ENCODE measurements at places on chromosomes 2 and 18. TPM values are rescaled to one million over a fixed set of nuclear protein-coding genes. Genes with fewer than 3 reads are reported as not detected.

DNA sequence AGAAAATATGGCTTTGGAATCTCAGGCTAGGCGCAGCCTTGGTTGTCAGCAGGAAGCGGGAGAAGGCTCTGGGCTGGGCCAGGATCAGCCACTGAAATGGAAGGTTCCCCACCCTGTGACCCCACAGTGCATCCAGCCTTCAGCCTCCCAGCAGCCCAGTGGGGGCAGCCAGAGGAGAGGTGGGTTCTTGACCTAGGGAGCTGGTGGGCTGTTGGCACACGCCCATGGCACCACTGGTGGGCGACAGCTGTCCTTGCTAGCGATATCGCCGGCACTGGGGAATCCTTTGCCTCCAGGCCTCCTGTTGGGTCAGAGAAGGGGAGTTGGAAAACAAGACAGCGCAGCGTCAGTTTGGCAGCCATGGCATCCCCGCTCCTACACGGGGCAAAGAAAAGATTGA is 92.4 kb downstream of the KLHL29 start:
- DNase-seq = no peak

DNA sequence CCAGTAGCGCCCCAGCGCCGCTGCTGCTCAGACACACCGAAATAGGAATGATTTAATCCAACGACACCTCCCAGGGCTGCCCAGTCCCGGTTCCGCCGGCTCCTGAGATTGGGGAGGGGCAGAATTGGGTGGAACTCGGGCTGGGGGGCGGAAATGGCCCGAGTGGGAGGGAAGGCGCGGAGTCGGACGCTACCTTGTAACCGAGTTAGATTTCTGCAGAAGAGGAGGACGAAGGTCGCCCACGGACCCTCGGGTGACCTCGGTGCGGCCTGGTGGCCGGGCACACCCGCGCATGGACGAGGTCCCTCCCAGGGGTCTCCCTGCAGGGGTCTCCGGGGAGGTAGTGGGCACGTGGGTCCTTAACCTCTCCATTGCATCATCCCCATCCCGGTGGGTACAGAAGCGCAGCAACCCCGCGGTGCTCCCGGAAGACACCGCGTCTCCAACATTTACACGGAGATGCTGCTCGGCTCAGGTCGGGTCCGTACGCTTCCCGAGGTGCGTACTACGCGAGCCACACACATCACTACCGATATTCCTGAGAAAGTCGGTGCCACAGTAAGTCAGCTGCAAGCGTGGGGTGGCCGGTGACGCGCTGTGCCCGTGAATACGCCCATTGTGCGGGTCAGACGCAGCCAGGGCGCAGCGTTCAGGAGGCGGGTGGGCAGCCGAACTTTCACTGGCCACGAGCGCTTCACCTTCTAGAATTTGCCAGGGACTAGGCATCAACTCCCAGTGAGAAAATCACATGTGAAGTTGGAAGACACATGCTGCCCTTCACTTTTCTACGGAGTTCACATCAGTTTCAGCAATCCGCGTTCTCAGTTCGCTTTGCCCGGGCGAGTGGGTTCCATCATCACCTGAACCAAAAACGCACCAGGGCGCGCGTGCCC is 3.0 kb downstream of the ZNF516 start:
- DNase-seq = peak; percentile 69

DNA sequence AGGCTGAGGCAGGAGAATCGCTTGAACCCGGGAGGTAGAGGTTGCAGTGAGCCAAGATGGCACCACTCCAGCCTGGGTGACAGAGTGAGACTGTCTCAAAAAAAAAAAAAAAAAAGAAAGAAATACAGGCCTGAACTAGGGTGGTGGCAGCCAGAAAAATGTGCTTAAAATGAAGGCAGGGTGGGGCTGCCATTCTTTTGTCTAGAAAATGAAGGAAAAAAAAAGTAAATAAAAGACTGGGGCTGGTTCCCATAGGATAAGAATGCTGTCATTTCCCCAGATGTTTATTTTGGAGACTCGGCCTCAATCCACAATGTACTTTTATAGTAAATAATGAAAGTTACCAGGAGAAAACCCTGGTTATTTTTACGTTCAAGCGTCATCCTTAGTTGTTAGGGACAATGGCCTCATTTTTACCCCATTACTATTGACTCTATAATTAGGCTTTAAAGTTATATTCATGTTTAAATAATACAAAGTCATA is 58.9 kb downstream of the ATP8B1 start:
- DNase-seq = no peak

DNA sequence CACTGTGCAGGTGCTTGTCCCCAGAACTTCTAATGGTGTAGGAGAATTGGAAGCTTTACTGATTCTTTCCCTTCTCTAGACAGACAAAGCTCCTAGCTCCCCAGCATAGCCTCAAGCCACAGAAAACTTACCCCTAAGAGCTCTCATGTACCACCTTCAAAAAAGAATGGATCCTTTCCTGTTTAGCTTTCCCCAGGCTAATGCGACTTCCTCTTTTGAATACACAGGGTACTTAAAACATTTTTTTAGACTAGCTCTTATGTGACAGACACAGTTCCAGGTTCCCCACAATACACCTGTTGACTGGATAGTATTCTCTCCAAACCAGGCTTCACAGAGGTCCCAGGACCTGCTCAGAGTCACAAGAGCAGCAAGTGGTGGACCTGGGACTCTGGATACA is 8.3 kb downstream of the CTAGE1 start:
- no peak for DNase-seq

TDRD15 gene
- 1.7 TPM for total RNA-seq

RFTN2 gene
- total RNA-seq = 11.6 TPM

UPP2 gene
- not detected for total RNA-seq

POTEJ gene
- not detected for total RNA-seq

SULT1C4 gene
- total RNA-seq = 9.8 TPM

PTPRN gene
- 0.74 TPM for total RNA-seq

All from right atrium auricular region (tissue), 2 donors.